Activated naive CD4-positive, alpha-beta T cell treated with anti-CD3 and anti-CD28 coated beads, Interleukin-2, amount 50 U/mL, for 72 hours (primary cell): ENCODE measurements at places on chromosomes 2 and 18. TPM values are rescaled to one million over a fixed set of nuclear protein-coding genes. Genes with fewer than 3 reads are reported as not detected.

DNA sequence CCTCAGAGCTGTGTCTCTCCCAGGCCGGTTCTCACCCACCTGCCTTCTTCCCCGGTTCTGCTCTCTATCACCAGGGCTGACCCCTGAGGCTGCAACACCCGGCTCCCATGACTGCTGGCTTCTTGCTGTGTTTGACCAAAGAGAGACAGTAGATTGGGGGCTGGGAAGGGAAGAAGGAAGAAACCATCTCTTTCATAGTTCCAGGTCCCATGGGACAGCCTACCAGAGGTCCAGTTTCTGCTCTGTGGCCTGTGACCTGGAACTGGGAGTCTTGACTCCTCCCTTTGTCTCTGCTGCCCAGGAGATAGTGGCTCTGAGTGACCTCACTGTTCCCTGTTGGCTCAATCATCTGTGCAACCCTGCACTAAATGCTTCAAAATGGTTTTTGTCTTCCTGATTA is 38.1 kb downstream of the ALPK2 start:
- no peak for DNase-seq

GRCh38 chr2:140508756-140509155 is 1622.1 kb downstream of the LRP1B start:
- DNase-seq, result no peak

The TMEM198 gene
- 6.1 TPM for total RNA-seq

- DNase-seq, result no peak
Measured at GRCh38 chr2:22276696-22277095, 1108.3 kb upstream of the KLHL29 start.

GRCh38 chr2:148819019-148819585 is 55.9 kb upstream of the KIF5C start:
- DNase-seq, result no peak

DNA sequence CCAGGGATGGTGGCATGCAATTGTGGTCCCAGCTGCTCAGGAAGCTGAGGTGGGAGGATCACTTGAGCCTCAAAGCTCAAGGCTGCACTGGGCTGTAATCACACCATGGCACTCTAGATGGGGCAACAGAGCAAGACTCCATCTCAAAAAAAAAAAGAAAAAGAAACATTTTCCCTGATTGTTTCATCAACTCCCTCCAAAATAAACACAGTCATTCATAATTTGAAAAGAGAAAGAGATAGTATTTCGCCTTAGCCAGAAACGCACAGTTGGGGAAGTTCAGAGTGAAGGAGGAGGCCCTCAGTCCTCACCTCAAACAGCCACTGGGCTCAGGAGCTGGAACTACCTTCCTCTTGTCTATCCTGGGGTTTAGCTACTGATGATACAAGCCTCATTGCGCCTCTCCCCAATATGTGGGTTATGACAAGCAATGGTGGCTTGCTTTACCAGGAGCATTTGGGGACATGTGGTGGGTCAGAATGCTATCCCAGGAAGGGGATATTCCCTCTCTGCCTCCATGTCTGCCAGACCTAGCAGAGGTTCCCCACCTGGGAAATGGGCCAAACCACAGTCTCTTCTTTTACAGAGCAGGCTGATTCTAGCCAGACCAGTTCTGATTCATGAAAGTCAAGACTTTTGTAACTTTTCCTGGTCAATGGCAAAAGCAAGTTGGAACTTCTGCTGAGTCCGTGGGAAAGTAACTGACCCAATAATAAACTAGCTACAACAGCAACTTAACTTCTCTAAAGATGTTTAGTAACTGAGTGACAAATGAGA is 22.2 kb upstream of the TMEM87B start:
- DNase-seq, result no peak

The SERPINB7 gene
- total RNA-seq, result not detected

GRCh38 chr2:162828545-162828944 is 10.0 kb downstream of the KCNH7 start:
- no peak for DNase-seq

DNA sequence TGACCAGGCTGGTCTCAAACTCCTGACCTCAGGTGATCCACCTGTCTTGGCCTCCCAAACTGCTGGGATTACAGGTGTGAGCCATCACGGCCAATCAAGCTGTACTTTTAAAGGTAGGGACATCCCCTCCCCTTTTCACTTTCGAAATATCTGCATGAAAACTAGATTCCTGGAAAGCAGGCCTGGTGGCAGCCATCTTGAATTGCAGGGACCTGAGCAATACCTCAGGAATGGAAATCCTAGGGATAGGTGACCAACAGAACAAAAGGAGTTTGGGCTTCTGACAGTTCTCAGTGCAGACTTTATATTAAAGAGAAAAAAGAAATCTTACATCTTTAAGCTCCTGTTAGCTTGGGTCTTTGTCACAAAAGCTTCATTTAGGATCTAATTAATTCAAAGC is 62.6 kb downstream of the KLF7 start:
- no peak for DNase-seq

DNA sequence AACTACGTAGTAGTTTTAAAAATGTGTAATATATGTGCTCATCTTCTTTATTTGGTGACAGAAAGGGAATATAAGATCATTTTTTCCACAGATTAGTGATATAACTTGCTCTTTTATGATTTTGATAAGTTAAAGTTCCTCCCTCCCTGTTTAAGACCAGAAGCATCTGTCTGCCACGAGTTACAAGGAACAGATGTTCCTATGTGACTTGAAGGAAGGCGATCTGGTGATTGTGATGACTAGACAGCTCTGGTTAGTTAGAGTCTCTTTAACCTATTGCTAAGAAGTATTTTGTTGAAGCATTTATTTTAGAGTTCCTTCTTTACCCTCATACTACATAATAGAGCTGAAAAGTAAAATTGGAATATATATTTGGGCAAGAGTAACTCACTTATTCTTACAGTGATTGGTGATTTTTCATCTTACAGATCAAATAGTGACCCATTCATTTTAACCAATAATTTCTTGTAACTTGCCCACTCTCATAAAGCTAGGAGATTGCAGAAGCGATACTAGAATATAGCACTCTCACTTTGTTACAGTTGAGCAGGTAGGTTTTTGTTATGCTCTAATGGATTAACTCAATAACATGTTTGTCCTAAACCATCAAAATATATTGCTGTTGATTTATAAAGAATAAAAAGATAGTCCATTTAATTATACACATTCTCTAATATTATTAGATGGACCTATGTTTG is 218.7 kb downstream of the SLC4A10 start:
- DNase-seq, result no peak

The ZC3H6 gene
- 13.8 TPM for total RNA-seq

The STPG4 gene
- not detected for total RNA-seq

- DNase-seq, result no peak
Measured at GRCh38 chr18:50696929-50697328, 122.9 kb downstream of the MRO start.

GRCh38 chr2:223888251-223888650 is 50.9 kb upstream of the AP1S3 start:
- DNase-seq, result no peak
